CD4-positive, alpha-beta T cell treated with Interferon gamma for 1 hour (primary cell): ENCODE measurements at places on chromosomes 6 and 20.

DNA sequence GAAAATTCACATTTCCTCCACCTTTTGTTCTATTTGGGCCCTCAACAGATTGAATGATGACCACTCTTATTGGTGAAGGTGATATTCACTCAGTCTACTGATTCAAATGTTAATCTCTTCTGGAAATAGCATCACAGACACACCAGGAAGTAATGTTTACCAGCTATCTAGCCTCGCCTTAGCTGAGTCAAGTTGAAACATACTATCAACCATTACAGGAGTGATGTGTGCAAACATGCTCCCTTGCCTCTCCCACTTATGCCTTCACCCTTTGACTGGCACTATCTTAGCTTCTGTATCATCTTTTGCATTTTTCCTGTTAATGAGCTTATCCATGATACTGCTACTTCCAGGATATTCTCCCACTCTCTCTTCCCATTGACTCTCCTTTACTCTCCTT lies 191.9 kb downstream of the CENPW start:
- no peak for DNase-seq

DNA sequence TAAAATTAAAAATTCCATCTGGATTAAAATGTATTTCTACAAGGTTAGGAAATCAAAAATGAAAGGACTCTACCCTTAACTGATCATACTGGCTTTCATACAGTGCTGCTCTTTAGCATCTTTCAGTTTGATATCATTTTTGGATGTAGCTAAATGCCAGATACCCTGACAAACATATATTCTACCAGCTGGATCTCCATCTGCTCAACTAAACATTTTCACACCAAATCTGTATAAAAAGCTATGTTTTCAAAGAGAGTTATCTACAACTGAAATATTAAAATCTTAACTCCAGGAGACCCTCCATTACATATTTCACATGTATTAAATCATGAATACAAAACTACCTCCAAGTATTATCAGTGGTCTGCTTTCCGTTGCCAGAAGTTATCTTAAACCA lies 95.7 kb downstream of the EPHA7 start:
- no peak for DNase-seq

DNA sequence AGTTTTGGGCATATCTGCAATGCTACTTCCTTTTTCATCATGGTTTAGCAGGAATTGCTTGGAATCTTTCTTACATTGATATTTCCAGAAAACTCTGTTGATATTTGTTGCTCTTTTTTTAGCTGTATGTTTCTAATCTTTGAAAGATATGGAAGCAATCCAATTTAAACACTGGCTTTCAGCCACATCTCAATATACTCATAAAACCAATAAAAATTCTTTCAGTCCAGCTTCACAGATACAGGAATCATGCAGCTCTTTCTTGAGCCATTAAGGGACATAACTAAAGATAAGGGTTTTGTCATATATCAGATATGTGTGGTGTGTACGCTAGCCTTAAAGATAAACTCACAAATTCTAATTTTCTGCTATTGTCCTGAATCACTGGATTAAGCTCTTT lies 47.4 kb downstream of the PKIB start:
- no peak for DNase-seq

GRCh38 chr6:143689852-143690251 lies 12.1 kb downstream of the PHACTR2 start:
- DNase-seq = no peak

- no peak for DNase-seq
Measured at GRCh38 chr20:8304124-8304816, 172.2 kb downstream of the PLCB1 start.

GRCh38 chr6:38152620-38153019 lies 333.1 kb downstream of the ZFAND3 start:
- DNase-seq = no peak

DNA sequence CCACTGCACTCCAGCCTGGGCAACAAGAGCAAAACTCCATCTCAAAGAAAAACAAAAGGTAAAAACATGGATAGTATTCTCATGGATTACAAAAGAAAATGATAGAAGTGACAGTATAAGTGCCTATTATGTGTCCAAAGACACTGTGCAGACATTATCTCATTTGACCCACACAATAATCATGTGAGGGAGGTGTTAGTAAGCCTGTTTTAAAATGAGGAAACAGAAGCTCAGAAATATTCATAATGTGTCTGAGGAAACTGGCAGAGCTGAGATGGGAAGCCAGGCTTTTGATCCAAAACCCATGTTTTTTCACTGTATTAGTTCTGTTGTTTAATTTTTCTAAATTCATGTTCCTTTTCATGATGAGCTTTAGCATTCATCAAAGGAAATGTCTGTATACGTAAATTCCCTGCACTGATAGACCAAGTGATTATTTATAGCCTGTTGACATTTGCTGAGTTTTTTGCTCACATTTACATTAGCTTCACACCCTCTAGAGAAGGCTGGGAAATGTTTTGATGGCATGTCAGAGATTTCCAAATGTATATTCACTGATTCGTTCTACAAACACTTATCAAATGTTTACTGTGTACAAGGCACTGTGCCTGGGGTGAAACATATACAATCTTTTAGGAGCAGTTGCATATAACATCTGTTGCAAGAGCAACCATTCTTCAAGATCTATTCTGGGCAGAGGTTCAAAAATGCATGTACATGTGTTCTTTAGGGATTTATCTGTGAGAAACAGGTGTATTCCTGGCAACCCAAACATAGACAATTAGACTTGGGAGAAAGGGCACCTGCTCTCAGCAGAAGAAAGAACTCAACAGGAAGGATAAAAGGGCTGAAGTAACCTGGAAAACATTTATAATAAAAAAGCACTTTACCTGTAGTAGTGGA lies 331.5 kb downstream of the SAMD5 start:
- no peak for DNase-seq

DNA sequence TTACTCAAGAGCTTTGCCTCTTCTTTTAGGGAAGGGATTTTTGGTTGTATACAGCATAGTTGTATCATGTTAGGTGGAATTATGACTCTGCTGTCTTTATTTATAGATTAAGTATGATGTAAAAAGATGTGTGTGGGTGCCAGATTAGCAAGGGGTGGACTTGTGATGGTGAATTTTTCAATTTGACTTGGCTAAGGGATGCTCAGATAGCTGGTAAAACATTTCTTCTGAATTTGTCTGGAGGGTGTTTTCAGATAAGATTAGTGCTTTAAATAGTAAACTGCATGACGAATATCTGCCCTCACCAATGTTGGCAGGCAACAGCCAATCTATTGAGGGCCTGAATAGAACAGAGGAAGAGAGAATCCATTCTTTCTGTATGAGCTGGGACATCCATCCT lies 173.3 kb upstream of the TNFAIP3 start:
- no peak for DNase-seq

DNA sequence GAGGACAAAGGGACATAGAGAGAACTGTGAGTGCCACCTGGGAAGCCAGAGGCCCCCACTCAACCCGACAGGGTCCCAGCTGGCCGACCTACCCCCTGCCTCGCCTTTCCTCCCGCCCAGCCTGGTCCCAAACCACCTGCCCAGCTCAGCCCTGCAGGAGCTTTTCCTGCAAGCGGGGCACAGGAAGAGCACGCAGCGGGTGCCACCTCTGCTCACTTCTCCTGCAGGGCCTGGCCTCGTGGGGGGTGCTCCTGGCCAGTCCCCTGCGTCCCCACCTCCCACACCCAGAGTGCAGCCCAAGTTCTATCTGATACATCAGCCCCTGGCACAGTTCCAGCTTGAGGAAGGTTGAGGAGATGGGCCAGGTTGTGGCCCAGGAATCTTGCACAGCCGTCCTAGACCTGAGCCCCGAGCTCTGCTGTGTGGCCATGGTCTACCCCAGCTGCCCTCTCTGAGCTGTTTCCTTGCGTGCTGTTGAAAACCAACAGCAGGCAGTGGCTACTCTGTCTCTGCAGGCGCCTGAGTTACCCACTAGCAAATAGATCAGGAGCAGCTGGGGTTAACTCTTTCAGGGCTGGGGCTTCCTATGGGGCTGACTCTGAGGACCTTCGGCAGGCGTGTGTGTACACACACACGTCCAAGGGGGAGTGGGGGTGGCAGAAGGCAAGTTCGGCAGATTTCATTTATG lies 1.7 kb downstream of the NECAB3 start:
- DNase-seq = no peak

DNA sequence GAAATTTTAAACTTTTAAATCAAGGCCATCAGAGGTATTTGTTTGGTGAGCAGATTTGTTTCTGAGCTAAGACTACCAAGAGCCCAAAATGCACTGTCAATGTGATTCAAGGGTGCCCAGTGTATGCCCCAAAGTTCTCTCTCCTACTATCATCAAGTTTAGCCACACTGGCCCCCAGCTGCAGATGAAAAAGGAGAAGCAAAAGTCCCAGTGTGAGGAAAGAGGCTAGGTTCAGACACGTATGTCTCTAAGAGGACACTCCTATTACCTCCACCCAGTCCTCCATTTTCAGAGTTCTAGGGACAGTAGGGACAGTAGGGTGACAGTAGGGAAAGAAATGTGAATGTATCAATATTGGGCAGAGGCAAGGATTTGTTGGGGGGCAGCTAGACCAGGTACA lies 230.8 kb downstream of the CD83 start:
- DNase-seq = no peak

GRCh38 chr6:113480616-113481015 lies 376.5 kb upstream of the MARCKS start:
- no peak for DNase-seq

DNA sequence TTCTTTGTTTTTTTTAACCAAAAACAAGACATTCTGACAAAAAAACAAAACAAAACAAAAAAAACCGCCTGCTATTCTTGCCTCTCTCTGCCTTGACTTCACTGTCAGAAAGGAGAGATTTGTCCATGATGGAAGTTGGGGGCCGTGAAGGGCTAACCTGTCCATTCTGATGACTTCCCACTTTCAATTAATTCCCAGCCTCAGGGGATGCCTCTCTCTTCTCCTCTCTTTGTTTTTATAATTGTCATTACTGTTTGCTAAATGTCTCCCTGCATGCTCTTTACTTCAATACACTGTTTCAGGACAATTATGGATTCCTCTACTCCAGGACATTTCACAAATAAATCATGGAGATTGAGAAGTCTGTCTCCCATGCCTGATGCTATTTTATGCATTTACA lies 130.5 kb upstream of the CNR1 start:
- DNase-seq = no peak

- DNase-seq = no peak
Measured at GRCh38 chr6:37011656-37012378, 6.4 kb downstream of the FGD2 start.

- DNase-seq = no peak
Measured at GRCh38 chr20:36200451-36200850, 35.8 kb upstream of the AAR2 start.

GRCh38 chr20:58984691-58985090 lies 3.6 kb downstream of the NELFCD start:
- DNase-seq = no peak
